ENCODE measurements at places on chromosomes 16 and 17.

DNA sequence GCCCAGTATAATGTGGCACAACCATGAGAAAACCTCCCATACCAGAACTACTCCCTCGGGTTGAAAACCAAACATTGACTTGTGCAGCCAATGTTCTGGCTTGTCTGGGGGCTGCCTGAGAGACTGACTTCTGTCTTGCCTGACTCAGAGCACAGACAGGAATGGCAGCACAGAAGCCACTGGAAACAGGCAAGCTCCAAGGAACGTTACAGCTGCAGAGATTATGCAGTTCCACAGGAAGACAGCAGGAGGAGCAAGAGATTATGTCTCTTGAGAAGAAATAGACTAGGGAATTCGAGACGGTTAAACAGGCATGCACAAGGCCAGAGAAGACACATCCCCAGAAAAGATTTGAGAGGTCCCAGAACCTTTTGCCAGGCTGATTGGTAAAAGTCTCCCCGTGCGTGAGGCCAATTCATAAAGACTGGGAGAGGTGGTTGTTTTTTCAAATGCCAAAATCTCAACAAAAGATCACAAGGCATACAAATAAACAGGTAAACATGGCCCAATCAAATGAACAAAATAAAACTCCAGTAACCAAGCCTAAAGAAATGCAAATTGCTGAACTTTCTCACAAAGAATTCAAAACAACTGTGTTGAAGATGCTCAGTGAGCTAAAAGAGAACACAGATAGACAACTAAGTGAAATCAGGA lies 90.6 kb upstream of the CDH5 start:
- DNase-seq = no peak

DNA sequence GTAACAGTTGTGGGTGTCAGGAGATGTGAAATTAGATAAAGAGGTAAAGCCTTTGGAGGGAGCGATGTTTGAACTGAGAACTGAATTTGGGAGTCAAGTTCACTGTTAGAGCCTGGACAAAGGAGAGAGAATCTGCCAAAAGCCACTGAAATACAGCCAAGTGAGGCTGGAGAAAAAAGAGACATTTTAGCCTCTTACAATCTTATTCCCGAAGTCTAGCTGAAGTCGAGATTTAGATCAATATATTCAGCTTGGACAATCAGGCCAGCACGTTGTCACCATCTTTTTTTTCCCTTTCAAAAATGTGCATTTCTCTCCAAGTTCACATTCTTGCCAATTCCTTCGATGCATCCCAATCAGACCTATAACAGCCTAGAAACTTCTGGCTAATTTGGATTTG lies 312.2 kb downstream of the RBFOX1 start:
- no peak for DNase-seq

DNA sequence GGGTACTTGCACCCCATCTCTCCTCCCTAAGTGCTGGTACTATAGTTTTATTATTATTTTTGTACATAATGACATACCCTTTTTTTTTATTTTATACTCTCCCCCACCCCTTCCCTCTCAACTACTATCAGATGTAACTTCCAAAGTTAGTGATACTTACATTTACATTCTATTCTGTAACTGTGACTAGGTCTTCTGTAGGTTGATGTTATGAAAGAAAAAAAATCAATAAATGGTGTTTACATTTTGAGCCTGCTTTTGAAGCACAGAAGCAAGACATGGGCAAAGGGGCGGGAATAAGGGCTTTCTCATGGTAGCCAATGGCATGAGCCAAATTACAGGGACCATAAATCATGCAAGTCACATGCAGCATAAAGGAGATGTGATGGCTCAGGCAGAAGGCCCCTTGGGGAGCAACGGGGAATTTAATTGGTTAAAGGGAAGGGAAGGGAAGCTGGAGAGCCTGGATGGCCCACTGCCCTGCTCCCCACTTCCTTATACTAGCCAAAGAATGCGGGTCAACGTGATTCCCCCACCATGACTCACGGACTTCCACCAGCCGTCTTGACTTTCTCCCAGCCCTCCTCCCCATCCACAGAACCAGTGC lies 2.4 kb upstream of the ACSF2 start:
- DNase-seq = no peak

- no peak for DNase-seq
Measured at GRCh38 chr16:67426022-67426421, 4.9 kb upstream of the HSD11B2 start.

- DNase-seq = no peak
Measured at GRCh38 chr16:58324792-58325191, 30.0 kb upstream of the PRSS54 start.

- DNase-seq = no peak
Measured at GRCh38 chr17:66963521-66963908, 992 bp upstream of the CACNG4 start.
